GM19239 (cell line): ENCODE measurements at places on chromosomes 3 and 15.
A peak's percentile ranks its signal among the peaks of the same experiment; 100 is the strongest.

GRCh38 chr3:30941342-30941741 lies 46.9 kb upstream of the GADL1 start:
- DNase-seq: no peak

DNA sequence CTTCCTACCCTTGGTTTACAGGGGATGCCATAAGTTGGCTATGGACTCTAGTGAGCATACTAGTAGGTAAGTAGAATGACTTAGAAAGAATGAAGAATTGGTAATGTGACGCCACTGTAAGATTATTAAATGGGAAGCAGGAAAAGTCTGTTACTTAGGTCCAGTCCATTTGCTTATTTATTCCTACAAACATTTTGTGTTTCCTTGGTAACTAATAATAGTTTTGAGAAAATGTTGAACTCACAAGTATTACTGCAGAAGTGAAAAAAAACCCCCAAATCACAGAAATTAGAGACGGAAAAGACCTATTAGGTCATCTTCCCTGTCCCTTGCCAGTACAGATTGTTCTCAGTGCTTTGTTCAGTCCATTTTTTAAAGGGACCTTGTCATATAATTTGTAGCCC lies 63.5 kb downstream of the CMSS1 start:
- DNase-seq: no peak

DNA sequence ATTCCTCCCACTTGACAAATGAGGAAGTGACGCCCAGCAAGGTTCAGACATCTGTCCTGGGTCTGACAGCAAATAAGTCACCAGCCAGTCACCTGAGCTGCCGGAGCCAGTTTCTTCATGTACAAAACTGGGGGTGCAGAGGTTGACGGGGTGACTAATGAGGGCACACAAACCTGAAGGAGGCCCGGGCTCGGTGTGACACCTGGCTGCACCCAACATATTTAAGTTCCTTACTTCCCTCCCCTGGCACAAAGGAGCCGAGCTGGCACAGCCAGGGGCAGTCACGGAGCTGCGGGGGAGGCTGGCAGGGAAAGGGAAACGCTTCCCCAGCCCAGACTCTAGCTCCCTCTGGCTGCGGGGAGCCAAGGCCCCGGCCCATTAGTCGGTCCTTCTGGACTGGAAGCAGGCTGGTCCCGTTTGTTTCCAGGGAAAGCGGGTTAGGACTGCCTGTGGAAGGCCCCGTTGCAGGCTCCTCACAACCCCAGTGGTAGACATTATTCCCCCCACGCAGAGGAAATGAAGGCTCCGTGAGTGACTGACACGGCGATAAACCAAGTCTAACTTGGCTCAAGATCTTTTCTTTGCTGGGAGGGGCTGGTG lies 2.3 kb downstream of the FBXL22 start:
- DNase-seq: no peak

GRCh38 chr3:146503461-146504202 lies 34.3 kb upstream of the PLSCR2 start:
- DNase-seq: peak; percentile 10

GRCh38 chr3:168212664-168213285 lies 117.1 kb upstream of the GOLIM4 start:
- no peak for DNase-seq

DNA sequence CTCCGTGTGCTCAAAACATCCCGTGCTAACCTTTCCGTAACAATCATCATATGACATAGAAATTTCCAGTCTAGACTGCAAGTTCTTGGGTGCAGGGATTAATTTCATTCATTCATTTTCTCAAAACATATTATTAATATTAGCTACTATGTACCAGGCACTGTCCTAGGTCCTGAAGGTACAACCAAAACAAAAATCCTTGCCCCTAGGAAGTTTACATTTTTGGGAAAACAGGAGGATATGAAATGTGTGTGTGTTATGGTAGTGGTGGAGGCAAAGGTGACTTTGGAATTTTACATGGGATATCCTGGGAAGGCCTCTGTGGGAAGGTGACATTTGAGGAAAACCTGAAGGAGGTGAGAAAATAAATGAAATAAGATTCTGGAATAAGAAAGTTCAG lies 222.6 kb downstream of the LRRC3B start:
- DNase-seq: no peak

DNA sequence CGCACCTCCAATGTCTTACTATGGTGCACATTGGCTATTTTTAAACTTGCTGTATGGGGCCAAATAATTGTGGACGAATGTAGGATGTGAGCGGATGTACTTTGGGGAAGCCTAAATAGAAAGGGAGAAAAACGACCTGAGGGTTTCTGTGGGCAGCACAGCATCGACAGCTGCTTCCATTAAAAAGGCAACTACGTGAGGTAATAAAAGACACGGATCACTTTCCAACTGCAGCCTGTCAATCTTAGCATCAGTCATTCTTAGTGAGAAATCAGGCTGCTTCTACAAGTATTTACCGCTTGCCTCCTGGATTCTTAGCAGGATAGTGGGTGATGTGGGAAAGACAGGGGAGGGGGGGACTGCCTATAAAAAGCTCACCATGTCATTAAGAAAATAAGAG lies 186.7 kb upstream of the SLC2A2 start:
- no peak for DNase-seq

- no peak for DNase-seq
These were observed 23.7 kb downstream of the LRRK1 start for GRCh38 chr15:100942656-100943425.

GRCh38 chr15:31828594-31828993 lies 201.7 kb upstream of the CHRNA7 start:
- no peak for DNase-seq

- no peak for DNase-seq
These were observed 4.2 kb downstream of the SLC28A1 start for GRCh38 chr15:84888639-84889038.

DNA sequence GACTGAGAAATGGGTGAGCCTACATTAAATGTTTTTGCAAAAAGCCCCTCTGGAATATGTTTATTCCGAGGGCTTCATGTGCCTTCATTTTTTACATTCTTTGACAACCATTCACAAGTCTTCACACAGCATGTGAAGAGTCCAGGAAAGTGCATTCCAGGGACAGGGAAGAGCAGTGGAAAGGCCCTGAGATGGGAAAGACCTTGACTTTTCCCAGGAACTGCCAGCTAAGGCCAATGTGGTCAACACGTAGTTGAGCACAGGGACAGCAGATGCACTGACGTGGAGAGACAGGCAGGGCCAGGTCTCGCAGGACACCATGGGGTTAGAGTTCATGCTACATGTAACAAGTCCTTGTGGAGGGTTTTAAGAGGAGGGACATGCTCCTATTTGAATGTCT lies 21.7 kb downstream of the SSR3 start:
- no peak for DNase-seq

DNA sequence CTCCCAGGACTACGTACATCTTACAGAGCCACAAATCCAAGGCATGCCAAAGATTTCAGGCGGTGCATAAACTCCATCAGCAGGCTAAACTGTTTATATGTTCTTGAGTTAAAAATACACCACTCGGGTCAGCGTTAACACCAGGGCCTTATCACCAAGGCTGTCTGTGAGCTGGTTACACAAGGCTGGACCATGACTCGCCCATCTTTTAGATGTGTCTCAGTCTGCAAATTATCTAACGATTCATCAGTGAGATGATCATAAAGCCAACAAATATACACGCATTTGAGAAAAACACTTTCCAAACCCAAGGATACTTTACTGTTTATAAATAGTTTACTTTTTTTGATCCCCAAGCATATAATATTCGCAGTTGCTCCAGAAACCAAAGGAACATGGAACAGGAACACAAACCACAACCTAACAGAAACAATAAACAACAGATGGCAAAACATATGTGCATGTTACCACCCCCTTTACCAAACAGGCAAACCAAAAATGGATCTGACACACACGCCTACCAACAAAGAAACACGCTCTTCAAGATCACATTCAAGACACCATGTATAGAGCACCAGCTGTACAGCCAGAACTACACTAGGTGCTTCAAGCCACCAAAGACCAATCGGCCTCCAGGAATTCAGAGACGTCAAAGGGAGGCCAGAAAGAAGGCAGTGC lies 15.4 kb downstream of the LRIG1 start:
- no peak for DNase-seq

- no peak for DNase-seq
These were observed 5.4 kb downstream of the ACAD11 start for GRCh38 chr3:132654190-132654589.

GRCh38 chr3:35986161-35986560 lies 346.8 kb downstream of the ARPP21 start:
- DNase-seq: no peak

DNA sequence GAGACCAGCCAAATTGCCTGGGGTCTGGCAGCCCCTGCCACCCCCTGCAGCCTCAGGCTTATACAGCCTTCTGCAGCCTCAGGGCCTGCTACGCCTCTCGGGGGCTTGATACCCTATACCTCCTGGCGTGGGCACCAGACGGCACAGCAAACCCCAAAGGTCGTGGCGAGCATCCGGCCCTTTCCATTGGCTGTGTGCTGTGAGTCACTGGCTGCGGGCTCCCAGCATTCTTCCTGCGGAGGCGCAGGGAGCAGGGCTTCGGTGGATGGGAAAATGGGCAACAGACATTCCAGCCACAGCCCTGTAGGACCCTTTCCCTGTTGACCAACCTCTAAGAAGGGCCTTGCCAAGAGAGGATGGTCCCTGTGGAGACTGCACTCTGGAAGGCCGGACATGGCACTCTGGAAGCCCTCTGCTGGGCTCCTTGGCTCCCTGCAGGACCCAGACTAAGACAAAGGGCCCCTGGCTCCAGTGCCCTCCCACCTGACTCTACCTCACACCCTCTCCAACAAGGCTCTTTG lies 59.6 kb downstream of the ITGA11 start:
- no peak for DNase-seq

- DNase-seq: peak; percentile 16
These were observed 67.1 kb upstream of the MCTP2 start for GRCh38 chr15:94164202-94164807.

DNA sequence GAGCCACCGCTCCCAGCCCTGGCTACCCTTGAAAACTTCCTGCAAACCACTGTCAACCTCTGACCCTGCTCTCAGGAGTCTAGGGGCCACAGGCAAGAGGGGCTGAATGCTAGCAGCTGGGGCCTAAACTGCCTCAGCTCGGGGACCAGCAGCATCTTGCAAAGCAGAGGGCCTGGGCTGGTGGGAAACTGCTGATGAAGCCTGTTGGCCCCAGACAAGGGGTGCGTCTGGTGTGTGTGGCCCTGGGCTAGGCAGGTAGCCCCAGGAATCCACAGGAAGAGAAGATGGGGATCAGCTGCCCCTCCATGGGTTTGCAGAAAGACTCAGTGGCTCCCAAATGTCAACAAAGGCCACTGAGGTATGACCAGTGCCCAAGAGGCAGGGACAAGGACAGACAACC lies 8.2 kb upstream of the POLG start:
- DNase-seq: no peak
